ENCODE measurements at places on chromosomes 5 and 9. TPM values are rescaled to one million over a fixed set of nuclear protein-coding genes. Genes with fewer than 3 reads are reported as not detected.

GRCh38 chr9:133686642-133687575 lies 50.7 kb downstream of the DBH start:
- DNase-seq, result no peak

GRCh38 chr5:25544652-25545249 lies 900.0 kb upstream of the CDH10 start:
- no peak for DNase-seq

DNA sequence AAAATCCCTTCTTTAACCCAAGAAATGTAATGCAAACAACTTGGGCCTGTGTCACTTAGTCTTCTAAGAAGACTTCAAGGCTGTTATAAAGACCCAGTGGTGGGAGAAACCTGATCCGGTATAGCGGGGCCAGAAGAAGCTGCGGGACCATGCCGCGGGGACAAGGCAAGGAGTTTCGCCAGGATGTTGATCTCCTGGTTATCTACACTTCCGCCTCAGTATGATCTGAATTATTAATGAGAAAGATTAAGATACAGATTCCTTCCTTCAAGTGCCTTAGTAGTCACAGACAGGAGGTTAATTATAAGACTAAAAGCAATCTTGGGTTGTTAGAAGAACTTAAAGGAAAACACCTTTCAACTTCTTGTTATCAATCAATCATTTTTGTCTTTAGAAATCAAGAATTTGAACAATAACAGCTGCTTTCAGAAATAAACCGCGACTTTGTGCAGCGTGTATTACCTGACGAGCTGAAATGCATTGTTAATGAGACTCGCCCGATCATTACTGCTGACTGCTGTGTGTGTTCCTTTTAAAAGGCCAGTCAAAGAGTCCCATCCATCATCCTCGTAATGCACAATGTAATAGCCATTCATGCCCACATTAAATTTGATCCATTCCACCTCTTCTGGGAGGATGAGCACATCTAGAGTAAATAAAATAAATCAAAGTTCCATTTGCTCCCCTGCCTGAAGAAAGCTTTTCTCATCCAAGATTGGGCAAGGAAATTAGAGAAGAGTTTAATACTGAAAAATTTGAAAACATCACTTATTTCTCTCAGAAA lies 22.2 kb downstream of the ERAP1 start:
- DNase-seq, result no peak

GRCh38 chr5:18321262-18321942 lies 687.1 kb downstream of the TAF11L14 start:
- no peak for DNase-seq

DNA sequence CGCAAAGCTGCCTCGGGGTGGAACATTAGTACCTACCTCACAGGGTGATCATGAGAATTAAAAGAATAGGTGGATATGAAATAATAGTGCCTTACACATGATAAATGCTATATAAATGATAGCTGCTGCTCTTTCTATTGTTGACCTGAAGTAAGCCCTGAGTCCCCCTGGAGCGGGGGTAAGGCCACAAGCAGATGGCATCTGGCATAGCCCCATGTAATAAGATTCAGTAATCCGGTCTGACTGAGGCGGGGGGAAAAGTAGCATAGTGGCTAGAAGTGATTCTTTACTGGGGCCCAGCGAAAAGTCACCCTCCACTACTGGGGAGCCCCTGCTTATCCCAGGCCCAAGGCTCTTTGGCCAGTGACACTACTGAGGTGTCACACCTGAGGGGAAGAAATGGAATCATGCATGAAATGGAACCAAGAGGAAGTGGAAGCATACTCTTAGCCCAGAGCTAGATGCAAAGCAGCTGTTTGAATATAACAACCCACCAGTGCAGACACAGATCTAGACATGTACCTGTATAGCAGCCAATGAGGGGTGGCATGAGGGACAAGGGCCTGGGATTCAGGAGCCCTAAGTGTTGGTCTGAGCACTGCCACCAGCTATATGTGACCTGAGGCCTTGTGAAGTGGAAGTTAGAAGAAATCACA lies 16.1 kb upstream of the FGFR4 start:
- no peak for DNase-seq

DNA sequence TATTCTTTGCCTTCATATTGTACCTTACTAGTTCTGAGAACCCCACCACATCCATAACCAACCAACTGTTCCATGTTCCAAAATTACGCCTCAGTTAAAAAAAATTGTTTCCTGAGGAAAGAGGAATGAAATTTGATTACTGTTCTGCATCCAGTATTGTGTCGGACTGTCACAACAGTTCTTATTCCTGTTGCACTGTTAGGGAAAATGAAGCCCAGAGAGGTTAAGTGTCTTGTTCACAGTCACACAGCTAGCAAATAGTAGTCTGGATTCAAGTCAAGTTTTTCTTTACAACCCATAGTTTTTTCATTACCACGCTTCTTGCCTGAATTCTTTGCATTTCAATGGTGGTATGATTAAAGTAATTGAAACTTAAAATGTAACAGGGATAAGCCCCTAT lies 4.4 kb downstream of the FSD1L start:
- DNase-seq, result no peak

DNA sequence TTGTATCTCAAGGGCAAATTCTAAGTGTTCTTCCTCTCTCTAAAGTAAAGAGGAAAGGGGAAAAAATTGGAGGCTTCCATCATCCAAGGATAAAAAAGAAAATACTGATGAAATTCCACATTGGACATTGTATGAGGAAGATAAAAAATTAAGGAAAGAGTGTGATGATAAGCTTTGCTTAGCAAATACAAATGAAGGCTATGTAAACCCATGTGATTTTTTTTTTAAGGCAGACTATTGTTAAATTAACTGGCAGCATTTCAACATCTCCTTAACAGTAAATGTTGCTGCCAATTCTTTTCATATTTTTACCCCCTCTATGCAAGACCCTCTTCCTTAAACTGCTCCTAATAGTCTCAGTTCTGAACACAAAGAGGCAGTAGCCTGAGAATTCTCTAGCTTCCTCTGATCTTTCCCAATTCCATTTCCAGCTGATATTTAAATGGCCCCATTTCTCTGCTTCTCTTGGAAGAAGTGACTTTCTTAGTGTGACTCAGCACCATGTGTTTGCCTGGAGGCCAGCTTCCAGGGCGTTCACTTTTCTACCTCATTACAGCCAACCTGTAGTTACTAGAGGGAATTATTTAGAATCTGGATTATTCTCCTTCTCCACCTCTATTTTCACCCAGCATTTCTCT lies 159.7 kb downstream of the TLE1 start:
- DNase-seq, result no peak

DNA sequence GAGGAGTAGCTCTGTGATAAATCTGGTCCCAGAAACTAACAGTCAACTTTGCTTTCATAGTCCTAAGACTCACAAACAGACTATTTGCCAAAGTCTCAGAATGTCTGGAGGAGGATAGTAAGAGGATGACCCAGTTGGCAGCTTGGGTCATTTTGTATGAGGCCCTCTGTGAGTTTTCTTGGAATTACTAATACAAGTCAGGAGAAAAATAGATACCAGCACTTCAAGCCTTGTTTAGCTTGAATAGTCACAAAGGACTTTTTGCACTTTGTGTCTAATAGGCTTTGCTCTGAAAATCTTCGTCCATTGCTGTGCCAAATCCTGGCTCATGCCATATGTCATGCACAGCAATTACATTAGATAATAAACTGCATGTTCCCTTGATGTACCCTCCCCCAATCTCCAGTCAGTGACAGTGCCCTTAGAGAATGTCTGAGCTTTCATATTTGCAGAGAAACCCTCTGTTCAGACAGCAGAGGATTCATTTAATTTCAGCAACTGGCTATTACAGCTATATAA lies 612.8 kb downstream of the CSNK1G3 start:
- DNase-seq, result no peak

DNA sequence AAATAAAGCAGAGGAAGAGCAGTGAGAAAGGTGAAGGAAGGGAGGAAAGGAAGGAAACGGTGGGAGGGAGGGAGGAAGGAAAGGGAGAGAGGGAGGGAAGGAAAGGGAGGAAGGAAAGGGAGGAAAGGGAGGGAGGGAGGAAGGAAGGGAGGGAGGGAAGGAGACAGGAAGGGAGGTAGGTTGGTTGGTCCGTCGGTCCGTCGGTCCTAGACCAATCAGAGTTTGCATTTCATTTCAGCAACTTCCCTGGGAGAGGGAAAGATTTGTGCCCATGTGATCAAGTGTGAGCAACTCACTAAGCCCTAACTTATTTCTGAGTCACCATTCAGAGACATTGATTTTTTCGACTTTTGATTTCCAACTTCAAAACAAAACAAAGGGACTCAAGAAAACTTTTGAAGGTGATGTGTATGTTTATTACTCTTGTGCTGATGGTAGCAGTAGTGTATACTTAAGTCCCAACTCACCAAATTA lies 18.8 kb downstream of the NANS start:
- DNase-seq, result no peak

- no peak for DNase-seq
Observed at GRCh38 chr5:42807722-42808447, 3.8 kb downstream of the SELENOP start.

- DNase-seq, result no peak
Observed at GRCh38 chr5:83810511-83810910, 89.9 kb upstream of the HAPLN1 start.

GRCh38 chr5:54083851-54084250 lies 226.5 kb downstream of the ARL15 start:
- no peak for DNase-seq

GRCh38 chr9:86407022-86407421 lies 52.8 kb upstream of the TUT7 start:
- DNase-seq, result no peak

DNA sequence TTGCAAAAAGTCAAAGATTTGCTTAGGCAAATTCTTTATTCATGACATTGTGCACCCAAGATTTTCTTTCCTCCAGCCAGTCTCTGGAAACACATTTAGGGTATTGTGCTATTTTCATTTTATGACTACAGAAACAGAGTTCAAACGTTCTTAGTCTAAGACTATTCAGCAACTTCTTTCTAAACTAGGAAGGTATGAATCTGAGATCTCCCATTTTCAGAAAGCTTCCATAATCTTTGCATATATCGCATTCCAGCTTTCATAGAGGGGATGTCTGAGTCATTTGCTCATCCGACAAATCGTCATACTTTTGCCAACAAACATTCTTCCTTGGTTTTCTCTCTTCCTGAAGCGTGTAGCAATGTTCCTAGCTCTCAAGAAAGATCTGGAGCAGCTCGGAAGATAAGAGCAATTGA lies 1.6 kb upstream of the PAPPA start:
- no peak for DNase-seq

- DNase-seq, result no peak
Observed at GRCh38 chr9:16070455-16071145, 517.8 kb downstream of the CCDC171 start.

DNA sequence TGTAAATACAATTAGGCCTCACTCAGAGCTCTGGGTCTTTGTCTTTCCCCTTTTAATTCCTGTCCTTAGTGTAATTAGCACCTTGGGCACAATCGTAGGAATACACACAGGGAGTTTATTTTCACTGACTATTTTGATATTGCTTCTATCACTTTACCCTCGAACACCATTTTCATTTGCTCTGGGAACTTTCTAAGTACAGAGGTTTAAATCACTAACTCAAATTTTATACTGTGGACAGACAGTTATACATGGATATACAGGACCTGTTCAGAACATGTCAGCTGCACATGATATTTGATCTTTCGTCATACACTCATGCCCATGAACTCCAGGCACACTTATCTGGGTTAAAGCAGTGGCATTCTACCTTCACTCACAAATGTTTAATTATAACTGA lies 217.8 kb upstream of the TMEM161B start:
- no peak for DNase-seq

DNA sequence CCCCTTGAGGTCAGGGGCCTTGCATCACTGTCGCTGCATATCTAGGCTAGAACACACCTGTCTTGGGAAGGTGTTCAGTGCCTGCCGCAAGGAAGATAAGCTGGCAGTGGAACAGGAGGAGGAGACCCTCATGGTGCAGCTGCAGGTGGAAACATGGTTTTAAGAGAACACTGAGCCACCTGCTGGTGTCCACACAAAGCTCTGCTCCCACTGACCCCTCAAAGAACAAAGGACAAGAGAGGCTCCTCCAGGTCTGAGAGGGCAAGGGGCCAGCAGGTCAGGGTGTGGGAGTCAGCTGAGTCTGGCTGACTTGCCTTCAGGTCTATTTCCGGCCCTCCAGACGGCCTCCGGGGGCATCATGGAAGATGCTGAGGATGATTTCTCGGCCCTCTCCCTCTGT lies 210.1 kb upstream of the TBCA start:
- DNase-seq, result no peak

DNA sequence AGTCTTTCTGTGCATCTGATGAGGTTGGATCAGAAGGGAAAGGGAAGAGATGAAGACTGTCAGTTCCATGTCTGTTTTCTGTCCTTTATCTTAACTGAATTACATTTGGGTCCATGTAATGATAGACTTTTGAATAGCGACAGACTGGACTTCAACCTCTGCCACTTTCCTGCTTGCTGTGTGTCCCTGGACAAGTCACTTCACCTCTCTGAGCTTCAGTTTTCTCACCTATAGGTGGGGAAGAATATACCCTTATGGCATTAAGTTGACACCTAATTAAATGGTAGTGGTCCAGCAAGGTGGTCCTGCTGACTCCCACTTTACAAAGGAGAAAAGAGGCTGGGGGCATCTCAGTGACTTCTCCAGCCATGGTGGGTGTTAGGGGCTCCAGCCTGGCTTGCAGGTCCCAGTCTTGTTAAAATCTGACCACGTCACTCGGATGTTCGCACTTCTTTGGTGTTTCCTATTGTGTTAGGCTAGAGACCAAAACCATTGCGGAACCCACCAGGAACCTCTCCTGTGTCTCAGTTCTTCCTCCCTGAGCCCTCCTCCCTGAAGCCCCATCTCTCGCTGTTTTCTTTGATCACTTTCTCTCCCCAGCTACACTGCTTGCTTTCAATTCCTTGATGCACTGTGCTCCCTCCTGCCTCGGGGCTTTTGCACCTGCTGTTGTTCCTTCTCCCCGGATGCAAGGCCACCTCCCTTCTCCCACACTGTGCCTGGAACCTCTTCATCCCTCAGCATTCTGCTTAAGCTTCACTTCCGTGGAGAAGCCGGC lies 256.5 kb downstream of the NSG2 start:
- DNase-seq, result no peak

DNA sequence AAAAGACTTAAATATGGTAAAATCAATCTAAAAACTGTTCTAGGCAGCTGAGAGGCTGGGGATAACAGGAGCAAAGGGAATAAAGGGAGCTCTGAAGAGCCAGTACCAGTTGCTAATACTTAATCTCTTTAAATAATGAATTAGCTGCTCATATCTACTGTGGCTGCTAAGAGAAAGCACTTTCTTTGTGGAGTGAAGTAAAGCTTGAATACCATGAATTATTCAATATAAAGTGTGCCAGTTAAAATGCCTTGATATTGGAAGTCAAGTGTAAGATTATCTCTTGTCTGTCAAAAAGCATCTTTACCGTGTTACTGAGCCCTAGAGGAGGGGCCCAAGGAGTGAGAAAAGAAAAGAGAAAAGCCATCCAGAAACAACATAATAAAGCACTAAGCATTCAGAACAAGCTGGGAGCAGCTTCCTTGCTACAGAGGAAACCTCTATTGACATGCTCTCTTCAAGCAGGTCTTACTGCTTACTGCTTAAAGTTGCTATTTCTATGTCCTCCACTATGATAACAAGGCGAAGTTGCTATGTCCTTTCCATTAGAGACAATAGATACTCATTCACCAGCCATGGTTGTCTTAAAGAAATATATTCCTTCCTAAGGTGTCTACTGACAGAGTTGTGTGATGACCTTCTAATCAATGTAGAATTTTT lies 297.4 kb downstream of the CETN3 start:
- DNase-seq, result no peak

RASGRF2 gene
- total RNA-seq, result 6.1 TPM

FOXD4L3 gene
- not detected for total RNA-seq

RNF180 gene
- 22.7 TPM for total RNA-seq

TSSK1B gene
- 0.73 TPM for total RNA-seq

IFNA13 gene
- not detected for total RNA-seq

UBAC1 gene
- 45.6 TPM for total RNA-seq

PLGRKT gene
- total RNA-seq, result 26.2 TPM

SLCO6A1 gene
- not detected for total RNA-seq

CCL27 gene
- total RNA-seq, result not detected

SPTLC1 gene
- total RNA-seq, result 89.8 TPM

Measured in breast epithelium (tissue), 4 donors.